NCI-H748 treated with DMSO at 0.1 percent for 48 hours (cell line): ENCODE measurements at places on chromosomes 7 and 10.

DNA sequence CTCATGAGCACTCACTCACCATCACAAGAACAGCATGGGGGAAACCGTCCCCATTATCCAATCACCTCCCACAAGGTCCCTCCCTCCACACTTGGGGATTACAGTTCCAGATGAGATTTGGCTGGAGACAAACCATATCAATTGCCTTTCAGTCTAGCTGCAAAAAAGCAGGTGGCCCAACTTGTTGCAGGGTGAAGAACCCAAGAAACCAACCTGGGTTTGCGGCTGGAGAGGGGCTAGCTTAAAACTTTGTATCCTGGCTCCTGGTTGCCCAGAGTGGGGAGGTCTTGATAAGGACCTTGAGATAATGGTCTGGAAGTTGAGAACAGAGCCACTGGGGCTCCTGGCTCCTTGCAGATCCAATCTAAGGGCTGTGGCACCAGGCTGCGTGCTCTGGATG, 122.8 kb upstream of the PCBD1 start:
- DNase-seq, result no peak

- DNase-seq, result no peak
These were observed 37.4 kb downstream of the PRKAG2 start for GRCh38 chr7:151839451-151839921.

GRCh38 chr7:40527723-40528122, 392.9 kb downstream of the SUGCT start:
- no peak for DNase-seq

DNA sequence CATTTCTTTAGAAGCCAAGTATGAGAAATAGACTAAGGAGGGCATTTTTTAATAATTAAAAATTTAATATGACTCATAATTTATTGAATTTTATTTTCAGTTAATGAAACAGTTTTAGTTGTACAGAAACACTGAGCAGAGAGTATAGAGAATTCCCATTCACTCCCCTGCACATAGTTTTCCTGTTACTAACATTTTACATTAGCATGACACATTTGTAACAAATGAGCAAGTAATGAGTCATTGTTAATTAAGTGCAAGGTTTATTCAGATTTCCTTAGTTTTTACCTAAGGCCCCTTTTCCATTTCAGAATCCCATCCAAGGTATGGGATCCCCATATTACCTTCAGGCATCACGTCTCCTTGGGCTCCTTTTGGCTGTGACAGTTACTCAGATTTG, 271.5 kb upstream of the FZD8 start:
- DNase-seq, result no peak

GRCh38 chr7:81470724-81471379, 299.0 kb downstream of the HGF start:
- no peak for DNase-seq
